ENCODE measurements at places on chromosomes 11 and 22. TPM values are rescaled to one million over a fixed set of nuclear protein-coding genes. Genes with fewer than 3 reads are reported as not detected.

The TXNRD2 gene
- 13.3 TPM for total RNA-seq

The MYO7A gene
- total RNA-seq, result 0.22 TPM

The HPS5 gene
- 49.5 TPM for total RNA-seq

The OR4X1 gene
- not detected for total RNA-seq

The BATF2 gene
- total RNA-seq, result 1.4 TPM
